ENCODE measurements at places on chromosomes 6 and 20.

DNA sequence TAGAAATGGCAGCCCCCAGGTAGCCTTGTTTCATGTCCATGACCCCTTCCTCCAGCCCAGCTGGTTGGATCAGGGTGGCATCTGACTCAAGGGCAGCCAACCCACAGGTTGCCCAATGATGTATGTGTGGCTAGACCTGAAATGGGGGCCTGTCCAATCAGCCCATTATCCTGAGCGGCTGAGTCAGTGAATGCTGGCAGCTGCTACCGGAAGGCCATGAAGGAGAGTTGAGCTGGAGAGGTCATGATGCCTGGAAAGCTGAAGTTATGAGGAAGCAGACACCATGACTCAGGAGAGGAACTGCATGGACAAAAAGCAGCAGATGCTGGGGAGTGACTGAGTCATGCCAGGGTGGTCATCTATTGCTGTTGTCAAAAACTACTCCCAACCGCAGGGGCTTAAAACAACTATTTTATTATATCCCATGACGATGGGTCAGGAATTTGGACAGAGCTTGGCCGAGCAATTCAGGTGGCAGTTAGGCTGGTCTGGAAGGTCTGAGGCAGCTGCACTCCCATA lies 67.3 kb downstream of the MDGA1 start:
- no peak for DNase-seq

- DNase-seq, result peak; percentile 4
These were observed 97.9 kb downstream of the SOD2 start for GRCh38 chr6:159595173-159595572.

GRCh38 chr20:24489631-24490260 lies 20.3 kb downstream of the SYNDIG1 start:
- no peak for DNase-seq

- DNase-seq, result no peak
These were observed 15.6 kb downstream of the FAM83D start for GRCh38 chr20:38941726-38942389.

GRCh38 chr20:48945840-48946514 lies 24.5 kb downstream of the ARFGEF2 start:
- DNase-seq, result no peak

DNA sequence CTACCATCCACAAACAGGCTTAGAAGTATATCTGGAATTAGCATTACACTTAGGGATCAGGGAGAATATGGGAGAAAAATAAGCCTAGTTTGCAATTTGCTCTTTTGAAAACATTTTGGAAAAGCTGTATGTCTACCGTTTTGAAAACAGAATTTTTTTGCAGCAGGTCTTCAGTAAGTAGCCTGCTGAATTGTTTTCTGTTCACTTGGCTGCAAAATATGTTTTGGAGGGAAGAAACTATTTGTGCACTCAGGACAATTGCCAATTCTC lies 39.6 kb downstream of the ILRUN start:
- no peak for DNase-seq

- DNase-seq, result no peak
These were observed 551.3 kb upstream of the CDH4 start for GRCh38 chr20:60700728-60701127.
